Stimulated activated CD8-positive, alpha-beta memory T cell treated with anti-CD3 and anti-CD28 coated beads, Interleukin-4, amount 100 ng/mL, for 1 hour (primary cell): ENCODE measurements at places on chromosomes 16 and 17.

- DNase-seq, result no peak
Measured at GRCh38 chr16:69057400-69058378, 47.8 kb upstream of the HAS3 start.

- no peak for DNase-seq
Measured at GRCh38 chr17:74464730-74465377, 1.6 kb upstream of the CD300A start.

DNA sequence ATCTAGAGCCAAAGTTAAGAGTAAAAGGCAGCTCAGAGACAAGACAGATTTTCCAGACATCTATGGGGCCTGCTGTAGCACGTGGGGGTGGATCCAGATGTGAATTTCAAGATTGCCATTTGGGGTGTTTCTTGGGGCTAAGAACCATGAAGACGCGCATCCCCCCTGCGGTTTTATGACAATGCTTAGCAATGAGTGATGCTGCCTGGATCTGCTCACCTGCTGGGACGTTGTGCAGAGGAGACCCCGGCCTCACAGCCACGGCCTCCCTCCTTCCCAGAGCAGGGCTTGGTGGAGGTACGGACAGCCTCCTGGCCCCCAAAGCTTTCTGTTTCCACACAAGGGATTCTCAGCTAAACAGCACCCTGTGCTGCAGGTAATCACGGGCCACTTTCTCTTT lies 151.5 kb upstream of the DYNLRB2 start:
- no peak for DNase-seq

- no peak for DNase-seq
Measured at GRCh38 chr17:28372203-28372944, 880 bp downstream of the SARM1 start.

DNA sequence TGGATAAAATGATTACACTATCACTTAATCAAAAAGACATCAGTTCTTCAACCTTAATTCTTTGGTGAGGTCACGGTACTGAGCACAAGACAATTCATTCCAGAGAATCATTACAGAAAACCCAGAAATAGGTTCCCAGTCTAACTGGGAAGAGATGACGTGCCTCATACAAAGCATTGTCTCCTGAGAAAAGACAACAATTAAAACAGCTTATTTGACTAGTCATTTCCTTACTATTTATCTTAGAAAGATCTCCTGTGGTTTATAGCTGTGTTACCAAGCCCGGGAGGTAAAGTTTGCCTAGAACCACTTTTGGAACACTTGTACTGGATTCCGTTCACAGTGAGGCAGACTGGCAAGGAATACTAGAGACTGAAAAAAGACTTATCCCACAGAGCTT lies 5.1 kb downstream of the PHF12 start:
- no peak for DNase-seq

- DNase-seq, result no peak
Measured at GRCh38 chr16:77760800-77761199, 27.6 kb upstream of the VAT1L start.

- no peak for DNase-seq
Measured at GRCh38 chr17:63001689-63002394, 35.8 kb downstream of the TANC2 start.
